ENCODE measurements at places on chromosomes 1 and 21. TPM values are rescaled to one million over a fixed set of nuclear protein-coding genes. Genes with fewer than 3 reads are reported as not detected.

Gene SPAG17
- not detected for total RNA-seq

Gene DIO1
- total RNA-seq: 29.8 TPM

Gene CLCA4
- total RNA-seq: not detected

Gene TCHH
- 0.12 TPM for total RNA-seq

Gene PLA2G5
- total RNA-seq: 4.2 TPM

Gene DNALI1
- 7.9 TPM for total RNA-seq

Gene LCE3E
- total RNA-seq: not detected

Gene ARPC5
- 41.9 TPM for total RNA-seq
